ENCODE measurements at places on chromosomes 11 and 22.

DNA sequence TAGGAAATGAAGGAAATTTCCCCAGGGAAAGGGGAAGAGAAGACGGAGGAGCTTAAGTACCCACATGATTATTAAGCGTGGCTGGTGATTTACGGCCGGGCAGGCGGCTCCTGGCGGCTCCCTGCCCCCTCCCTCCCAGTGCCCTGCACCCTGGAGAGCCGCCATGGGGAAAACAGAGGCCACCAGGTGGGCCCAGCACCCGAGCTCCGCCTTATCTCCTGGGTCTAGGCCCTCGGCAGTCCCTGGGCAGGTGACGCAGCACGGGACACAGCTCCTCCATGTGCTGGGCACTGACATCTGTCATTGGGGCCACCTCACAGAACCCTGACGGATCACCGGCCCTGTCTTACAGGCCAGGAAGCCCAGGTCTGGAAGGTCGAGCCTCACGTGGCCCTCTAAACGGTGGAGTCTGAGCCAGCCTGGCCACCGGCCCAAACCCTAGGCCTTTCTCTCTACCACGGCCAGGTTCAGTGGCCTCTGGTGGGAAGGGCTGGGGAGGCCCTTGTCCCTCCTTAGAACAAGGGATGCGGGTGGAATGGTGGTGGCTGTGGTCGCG lies 60.2 kb upstream of the PPARA start:
- no peak for DNase-seq

GRCh38 chr11:93784935-93785360 lies 866 bp downstream of the MED17 start:
- DNase-seq: peak; percentile 12

DNA sequence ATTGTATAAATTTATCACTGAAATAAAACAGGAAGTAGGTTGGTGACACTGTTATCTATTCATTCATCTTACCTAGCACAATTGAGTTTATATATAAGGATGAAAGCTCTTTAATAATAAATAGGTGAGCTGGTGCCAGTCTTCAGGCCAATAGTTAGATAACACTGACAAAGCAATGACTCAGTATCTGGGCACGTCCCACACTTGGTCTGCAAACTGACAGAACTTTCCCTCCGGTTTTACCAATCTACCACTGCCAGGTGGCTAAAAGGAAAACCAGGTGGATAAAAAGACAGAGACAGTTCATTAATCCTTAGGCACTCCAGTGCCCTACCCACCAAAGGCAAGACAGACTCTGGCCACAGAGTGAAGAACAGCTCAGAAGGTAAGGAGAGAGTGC lies 17.6 kb downstream of the DDB1 start:
- no peak for DNase-seq

DNA sequence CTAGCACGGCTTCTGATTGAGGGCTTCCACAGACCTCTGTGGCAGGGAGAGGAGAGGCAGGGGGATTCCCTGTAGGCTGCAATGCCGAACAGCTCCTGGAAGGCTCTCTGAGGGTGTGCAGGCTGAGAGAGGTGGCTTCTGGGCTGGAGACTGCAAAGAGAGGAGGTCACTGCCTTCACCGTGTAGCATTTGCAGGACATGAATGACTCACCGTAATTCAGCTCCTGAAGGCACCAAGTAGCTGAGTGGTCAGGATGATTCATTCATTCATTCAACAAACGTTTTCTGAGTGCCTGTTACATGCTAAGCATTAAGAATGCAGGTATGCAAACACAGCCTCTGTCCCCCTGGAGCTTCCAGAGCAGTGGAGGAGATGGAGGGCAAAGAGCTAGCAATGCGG lies 18.0 kb upstream of the EIF3D start:
- no peak for DNase-seq

GRCh38 chr22:49266561-49267519 lies 560.8 kb downstream of the BRD1 start:
- DNase-seq: no peak

DNA sequence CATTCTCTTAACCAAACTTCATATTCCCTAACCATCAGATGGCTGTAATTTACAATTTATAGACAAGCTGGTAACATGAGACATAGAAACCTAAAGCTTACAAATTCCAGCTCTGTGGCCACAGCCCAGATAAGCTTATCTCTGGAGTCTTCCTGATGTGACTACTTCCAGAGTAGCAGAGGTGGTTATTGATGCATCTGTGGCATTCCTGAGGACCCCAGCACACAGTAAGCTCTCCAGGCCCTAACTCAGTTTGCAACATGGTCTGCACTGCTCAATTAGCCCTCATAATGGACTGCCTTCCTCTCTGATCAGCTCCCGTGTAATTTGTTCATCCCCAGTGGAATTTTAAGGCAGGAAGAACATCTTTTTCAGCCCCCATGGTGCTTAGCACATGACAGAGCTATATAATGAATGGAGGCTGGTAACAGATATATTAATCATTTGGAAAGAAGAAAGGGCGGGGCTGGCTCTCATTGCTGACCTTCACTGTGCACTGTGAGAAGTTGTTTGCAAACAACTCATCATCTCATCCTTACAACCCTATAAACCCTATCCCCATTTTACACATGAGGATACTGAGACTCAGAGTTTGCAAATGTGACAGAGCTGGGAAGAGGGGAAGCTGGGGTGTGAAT lies 30.1 kb upstream of the KCNJ11 start:
- no peak for DNase-seq

- DNase-seq: no peak
Measured at GRCh38 chr11:13104619-13105236, 95.6 kb downstream of the RASSF10 start.

GRCh38 chr11:116579031-116579653 lies 193.6 kb downstream of the BUD13 start:
- no peak for DNase-seq

DNA sequence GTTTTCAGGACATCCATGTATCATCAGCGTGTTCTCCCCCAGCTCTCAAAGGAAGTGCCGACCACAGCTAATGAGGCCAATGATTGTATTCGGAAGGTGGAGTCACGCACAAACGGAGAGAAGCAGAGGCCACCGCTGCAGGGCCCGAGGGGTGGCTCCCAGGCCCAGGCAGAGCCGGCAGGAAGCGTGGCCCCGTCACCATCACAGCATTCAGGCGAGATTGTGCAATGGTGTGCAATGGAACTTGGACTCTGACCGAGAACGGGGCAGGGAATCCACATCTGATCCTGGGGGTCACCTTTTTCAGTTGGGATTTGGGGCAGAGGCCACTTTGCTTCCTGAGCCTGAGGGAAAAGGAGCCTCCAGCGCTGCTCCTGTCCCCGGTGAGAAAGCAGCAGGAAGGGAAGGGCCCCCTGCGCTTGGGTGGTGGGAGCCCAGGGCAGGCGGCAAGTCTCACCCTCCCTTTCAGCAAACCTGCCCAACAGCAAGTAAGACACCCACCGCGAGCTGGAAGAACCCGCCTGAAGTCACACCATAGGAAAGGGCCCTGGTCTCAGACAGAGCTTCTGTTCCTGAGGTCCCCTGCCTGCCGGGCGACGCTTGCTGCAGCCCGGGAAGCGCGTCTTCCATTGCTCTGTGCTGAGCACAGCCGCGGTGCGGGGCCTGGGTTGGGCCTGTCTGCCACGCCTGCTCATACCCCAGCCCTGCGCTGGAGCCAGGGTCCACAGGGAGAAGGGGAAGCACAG lies 1430.7 kb downstream of the BRD1 start:
- DNase-seq: no peak
